ENCODE measurements at places on chromosomes 4 and X.
A peak's percentile ranks its signal among the peaks of the same experiment; 100 is the strongest.

DNA sequence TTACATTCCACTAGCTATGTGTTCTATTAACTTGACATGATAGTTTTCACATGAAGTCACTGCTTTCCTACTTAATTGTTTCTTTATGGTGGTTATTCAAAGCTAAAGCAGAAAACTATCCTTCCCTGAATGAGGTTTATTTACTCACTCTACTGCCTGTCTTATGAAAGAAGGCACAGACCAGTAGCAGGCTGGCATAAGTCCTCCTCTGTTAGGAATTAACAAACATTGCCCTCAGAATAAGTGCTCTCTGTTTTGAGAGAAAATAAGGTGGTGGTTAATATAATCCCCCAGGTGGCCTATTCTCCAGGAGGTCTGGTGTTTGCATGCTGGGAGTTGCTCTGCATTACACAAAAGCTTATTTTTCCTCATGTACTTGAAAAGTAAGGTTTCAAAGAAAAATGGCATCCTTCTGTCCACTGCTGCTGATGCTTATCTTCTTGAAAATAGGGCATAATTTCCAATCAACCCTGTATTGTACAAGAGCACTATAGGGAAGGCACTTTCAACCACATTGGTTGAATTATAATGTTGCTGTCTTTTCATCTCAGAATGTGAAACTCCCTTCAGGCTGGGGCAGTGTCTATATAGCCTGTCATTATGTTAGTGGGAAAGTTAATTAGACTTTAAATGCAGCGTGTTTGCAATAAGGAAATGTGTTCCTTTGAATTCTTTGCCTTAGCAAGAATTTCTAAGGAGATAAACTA is 119.7 kb upstream of the TBC1D9 start:
- no peak for DNase-seq

- DNase-seq, result no peak
Measured at GRCh38 chr4:17647927-17648326, 33.5 kb downstream of the MED28 start.

GRCh38 chr4:55575513-55575912 is 16.5 kb downstream of the PDCL2 start:
- no peak for DNase-seq

DNA sequence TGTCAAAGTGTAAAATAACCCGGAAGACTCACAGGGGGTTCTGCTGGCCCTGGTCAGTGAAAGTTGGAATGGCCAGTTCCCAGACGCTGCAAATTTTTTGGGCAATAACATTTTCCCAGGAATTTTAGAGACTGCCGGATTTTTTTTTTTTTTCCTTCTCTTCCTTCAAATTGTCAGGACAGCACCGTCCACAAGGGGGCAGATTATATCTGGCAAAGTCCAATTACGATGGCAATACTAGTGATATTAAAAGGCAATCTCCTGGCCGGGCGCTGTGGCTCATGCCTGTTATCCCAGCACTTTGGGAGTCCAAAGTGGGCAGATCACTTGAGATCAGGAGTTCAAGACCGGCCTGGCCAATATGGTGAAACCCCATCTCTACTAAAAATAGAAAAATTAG is 20.5 kb downstream of the SLC25A5 start:
- DNase-seq, result peak; percentile 55

GRCh38 chrX:129145385-129145784 is 377.9 kb downstream of the SMARCA1 start:
- no peak for DNase-seq

GRCh38 chrX:55132416-55132815 is 43.6 kb downstream of the PAGE2 start:
- DNase-seq, result no peak
